Inflammatory macrophage (primary cell): ENCODE measurements at places on chromosomes 4 and X.

GRCh38 chrX:7086384-7086783 lies 61.1 kb upstream of the STS start:
- DNase-seq, result peak; percentile 76

DNA sequence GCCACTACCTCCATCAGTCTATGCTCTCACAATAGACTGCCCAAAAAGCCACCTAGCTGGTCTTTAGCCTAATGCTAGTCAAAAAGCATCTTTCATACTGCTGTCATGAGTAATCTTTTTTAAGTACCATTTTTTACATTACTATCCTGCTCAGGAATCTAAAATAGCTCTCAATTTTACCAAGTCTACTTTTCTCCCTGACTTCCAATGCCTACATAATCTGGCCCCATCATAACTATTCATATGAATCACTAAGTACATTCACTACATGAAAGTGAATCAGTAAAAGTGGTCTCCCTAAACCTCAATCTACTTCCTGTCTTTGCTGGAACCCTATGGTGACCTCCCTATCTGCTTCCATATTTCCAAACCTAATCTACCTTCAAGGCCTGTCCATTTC lies 105.9 kb downstream of the THOC2 start:
- no peak for DNase-seq

GRCh38 chr4:145099653-145100052 lies 1.5 kb downstream of the ABCE1 start:
- peak; percentile 6 for DNase-seq

GRCh38 chrX:830532-830931 lies 199.9 kb downstream of the SHOX start:
- no peak for DNase-seq

DNA sequence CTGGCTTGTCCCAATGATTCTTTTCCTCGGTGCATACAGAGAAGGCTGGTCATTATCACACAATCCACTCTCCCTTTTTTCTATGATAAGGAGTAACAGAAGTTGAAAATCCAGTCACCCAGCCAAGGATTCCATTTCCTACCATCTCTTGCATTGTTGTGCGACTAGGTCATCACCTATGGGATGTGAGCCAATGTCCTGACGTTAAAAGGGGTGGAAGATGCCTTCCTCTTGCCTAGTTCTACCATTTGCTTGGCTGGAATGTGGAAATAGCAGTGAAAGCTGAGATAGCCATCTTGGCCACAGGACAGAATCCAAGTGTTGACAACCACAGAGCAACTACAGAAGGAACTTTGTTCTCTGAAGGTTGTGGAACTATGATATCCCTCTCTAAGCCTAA lies 132.2 kb upstream of the KIT start:
- no peak for DNase-seq

- peak; percentile 52 for DNase-seq
Observed at GRCh38 chr4:48698029-48698971, 81.8 kb downstream of the FRYL start.

DNA sequence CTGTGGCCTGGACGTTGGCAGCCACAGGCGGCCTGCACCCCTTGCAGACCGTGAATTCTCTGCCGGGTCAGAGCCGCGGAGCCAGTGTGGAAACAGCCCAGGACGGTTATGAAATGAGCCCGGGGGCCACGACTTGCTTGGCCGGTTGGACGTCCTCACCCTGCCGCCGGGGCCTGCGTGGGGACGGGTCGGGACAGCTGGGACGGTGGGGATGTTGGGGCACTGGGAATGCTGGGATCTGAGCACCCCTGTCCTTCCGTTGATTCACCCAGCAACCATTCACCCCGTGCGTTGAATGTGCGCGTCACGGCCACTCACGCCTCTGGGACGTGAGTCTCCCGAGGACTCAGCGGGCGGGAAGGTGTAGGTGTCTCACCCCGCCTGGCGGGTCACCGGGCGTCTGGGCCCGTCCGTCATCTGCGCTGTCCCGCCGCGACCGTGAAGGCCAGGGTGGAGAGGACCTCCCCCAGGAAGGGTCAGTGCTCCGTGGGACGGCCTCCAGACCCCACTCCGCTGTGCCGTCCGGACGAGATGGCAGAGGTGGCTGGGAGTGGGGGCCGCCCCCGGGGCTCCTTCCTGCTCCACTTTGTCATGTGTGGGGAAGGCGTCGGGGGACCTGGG lies 4.5 kb upstream of the PLCXD1 start:
- peak; percentile 12 for DNase-seq

DNA sequence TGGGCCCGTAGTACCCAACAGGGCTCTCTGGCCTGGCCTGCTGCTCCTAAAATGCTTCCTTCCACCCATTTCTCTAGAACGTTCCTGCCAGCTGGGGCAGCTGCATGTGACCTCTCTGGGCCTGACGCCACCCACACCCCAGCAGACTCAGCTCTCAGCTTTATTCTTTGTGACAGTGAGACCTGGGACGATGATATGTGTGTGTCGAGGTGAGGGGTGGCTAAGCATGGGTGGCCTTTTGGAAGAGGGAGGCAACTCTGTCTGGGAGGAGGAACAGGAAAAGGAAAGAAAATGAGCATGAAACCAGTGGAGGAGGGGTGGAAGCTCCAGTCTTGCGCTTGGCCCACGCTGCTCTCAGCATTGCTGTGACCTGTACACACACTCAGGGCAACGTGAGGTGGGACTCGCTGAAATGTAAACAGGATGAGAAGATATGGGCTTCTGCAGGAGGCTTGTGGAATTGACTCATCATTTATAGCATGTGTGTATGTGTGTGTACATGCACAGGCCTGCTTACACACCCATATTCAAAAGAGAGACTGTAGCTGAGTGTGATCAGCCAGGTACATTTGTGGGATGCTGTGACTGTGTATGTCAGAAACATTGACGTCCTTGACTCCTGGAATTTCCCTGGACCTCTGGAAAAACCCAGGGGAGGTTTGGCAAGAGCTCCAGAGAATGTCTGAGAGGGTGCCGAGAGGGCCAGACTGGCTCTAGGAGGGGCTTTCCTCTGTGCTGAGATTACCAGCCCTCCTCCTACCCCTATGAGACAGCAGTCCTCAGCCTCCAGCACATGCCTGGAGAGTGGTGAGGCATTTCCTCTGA lies 137.9 kb downstream of the PJA1 start:
- DNase-seq, result peak; percentile 21

DNA sequence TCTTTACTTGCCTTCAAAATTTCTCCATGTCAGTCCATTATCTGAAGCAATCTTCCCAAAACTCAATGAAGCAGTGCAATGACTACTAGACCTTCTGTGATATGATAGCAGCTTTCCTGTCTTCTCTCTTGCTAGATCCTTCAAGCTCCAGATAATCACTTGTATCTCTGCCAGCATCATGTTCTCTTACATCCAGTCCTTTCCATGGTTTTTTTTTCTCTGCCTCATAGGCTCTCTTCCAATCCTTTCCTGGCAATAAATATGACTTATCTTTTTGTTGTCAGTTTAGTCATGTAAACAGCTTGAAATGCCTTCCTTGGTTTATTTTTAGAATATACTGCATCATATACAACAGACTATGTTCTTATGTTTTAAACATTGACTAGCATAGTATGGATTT lies 193.5 kb downstream of the CFAP299 start:
- DNase-seq, result no peak
